ENCODE measurements at places on chromosomes 13 and 19. TPM values are rescaled to one million over a fixed set of nuclear protein-coding genes. Genes with fewer than 3 reads are reported as not detected.

The ANKRD10 gene
- 129 TPM for total RNA-seq

The LYPD5 gene
- not detected for total RNA-seq

The SIAH3 gene
- 0.61 TPM for total RNA-seq

The DAND5 gene
- total RNA-seq: not detected

The CNN1 gene
- total RNA-seq: not detected

The ZNF43 gene
- 20.5 TPM for total RNA-seq

DNA sequence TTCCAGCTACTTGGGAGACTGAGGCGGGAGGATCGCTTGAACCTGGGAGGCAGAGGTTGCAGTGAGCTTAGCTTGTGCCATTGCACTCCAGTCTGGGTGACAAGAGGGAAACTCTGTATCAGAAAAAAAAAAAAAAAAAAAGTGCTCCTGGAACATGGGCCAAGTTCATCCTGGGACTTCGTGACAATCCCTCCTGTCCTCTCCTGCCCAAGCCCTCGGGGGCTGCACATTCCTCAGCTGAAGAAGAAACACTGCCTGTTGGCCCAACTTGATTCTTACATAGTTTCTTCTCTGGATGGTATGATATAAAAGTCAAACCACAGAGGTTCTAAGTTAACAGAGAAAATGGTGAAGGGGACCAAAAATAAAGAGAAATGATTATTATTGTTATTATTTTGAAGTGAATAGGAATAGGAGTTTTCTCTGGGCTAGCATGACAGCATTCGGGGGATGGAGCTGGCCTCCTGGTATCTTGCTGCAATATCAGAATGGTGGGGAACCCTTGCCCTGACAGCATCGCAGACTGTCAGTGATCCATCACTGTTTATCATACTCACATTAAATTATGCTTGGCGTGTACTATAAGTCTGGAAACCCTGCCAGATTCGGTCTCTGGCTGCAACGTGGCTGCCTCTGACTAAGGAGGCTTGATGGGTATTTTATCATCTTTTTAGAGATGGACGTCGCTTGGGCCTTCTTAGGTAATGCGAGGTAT lies 113.7 kb upstream of the OXGR1 start:
- H3K4me3 ChIP-seq: no peak overlapping the region
- no peaks in the 10 kb centered on the region for H3K36me3 ChIP-seq
- no peaks in the 10 kb centered on the region for H3K27me3 ChIP-seq
- no peak for DNase-seq
- no peak overlapping the region for H3K27ac ChIP-seq
- H3K4me1 ChIP-seq: peaks cover 3% of the 10 kb centered on the region

DNA sequence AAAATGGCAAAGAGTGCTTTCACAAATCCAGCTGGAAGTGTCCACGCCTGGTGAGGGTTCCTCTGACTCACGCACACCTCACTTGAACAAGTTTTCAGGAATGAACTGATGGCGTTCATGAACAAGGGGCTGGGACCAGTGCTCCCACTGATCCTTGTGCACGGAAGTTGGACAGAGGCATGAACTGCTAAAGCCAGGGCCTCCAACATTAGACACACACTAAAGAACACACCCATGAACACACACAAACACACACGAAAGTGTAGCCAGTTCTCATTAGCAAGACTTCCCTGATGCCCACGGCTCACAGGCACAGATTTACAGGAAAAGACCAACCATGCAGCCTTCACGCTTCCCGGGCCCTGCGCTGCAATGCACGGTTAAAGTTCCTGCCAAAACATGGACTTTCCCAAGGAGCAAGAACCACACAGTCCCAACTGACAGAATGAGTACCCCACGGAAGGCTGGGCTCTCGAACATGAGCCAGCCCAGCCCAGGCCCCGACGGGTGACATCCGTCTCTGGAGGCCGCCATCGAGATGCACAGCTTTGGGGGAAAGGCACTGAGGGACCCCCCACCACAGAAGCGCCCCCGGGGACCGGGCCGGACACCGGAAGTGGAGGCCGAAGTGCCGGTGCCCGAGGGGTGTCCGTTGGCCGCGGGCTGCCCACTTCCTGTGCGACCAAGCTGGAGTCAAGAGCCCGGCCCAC lies 808 bp downstream of the DNMT1 start:
- peaks cover 20% of the 10 kb centered on the region for H3K4me1 ChIP-seq
- H3K4me3 ChIP-seq: peak overlapping the region; percentile 88
- peak overlapping the region; percentile 81 for H3K27ac ChIP-seq
- H3K27me3 ChIP-seq: no peaks in the 10 kb centered on the region
- H3K36me3 ChIP-seq: peaks cover 16% of the 10 kb centered on the region
- no peak for DNase-seq

GRCh38 chr13:40283666-40284065 lies 382.8 kb downstream of the FOXO1 start:
- H3K4me1 ChIP-seq: no peaks in the 10 kb centered on the region
- H3K27ac ChIP-seq: no peak overlapping the region
- H3K4me3 ChIP-seq: no peak overlapping the region
- H3K36me3 ChIP-seq: no peaks in the 10 kb centered on the region
- DNase-seq: no peak

DNA sequence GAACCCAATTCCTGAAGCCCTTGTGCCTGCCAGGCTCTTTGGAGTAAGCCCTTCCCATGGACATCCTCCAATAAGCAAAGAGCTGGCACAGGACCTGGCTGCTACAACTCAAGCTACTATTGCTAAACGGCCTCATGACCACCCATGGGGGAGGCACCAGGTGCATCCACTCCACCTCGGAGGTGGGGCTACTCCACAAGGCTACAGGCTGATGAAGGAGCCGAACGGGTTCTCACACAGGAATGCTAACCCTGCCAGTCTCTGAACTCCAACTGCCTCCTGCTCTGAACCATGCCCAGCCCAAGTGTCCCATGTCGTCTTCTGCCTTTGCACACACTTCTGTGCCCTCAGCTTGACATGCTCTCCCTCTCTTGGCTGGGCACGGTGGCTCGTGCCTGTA lies 10.0 kb downstream of the SYMPK start:
- H3K27ac ChIP-seq: no peak overlapping the region
- peaks cover 76% of the 10 kb centered on the region for H3K36me3 ChIP-seq
- H3K27me3 ChIP-seq: no peaks in the 10 kb centered on the region
- no peak for DNase-seq

DNA sequence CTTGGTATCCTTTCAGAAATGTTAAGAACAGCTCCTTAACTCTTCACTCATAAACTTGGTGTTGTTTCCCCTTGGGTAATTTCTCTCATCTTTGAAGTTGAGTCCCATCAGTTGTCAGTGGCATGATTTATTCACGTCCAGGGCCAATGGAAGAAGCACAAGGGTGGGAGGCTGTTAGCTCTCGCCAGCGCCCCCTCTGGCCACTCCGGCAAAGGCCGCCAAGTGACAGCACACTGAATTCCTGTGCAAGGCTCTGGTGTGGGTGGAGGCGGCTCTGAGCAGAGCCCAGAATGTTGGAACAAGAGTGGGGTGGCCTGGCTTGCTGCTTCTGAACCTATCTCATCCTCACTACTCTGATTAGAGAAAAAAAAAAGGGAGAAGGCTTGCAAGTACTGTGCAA lies 13.1 kb upstream of the MEDAG start:
- no peak for DNase-seq
- H3K27me3 ChIP-seq: no peaks in the 10 kb centered on the region
- H3K27ac ChIP-seq: no peak overlapping the region
- no peaks in the 10 kb centered on the region for H3K36me3 ChIP-seq

DNA sequence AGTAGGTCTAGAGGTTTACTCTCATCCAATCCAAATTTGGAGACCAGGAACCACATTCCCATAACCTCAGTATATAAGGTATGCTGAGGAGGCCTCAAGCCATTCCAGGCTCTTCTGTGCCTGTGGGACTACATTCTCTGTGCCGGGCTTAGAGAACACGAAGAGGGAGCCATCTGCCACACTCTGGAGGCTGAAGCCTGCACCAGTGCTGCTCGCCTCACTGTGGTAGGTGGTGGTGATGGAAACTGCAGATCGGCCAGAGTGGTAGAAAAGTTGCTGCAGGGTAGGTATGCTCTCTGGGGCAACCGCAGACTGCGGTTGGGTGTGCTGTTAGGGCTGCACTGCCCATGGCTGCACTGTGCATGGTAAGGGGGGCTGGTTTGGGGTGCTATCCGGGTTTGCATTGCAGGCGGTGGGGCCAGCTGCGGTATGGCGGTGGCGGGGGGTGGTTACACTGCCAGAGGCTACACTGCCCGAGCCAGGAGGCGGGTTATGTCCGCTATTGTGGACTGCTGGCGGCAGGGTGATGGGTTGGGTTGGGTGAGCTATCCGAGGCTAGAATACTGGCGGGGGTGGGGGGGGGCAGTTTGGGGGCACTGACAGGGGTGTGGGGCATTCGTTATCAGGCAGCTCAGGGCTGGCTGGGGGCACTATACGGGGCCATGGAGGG lies 145.0 kb downstream of the TNFRSF19 start:
- H3K4me3 ChIP-seq: no peak overlapping the region
- H3K4me1 ChIP-seq: no peaks in the 10 kb centered on the region
- H3K36me3 ChIP-seq: no peaks in the 10 kb centered on the region
- no peak overlapping the region for H3K27ac ChIP-seq
- DNase-seq: no peak

DNA sequence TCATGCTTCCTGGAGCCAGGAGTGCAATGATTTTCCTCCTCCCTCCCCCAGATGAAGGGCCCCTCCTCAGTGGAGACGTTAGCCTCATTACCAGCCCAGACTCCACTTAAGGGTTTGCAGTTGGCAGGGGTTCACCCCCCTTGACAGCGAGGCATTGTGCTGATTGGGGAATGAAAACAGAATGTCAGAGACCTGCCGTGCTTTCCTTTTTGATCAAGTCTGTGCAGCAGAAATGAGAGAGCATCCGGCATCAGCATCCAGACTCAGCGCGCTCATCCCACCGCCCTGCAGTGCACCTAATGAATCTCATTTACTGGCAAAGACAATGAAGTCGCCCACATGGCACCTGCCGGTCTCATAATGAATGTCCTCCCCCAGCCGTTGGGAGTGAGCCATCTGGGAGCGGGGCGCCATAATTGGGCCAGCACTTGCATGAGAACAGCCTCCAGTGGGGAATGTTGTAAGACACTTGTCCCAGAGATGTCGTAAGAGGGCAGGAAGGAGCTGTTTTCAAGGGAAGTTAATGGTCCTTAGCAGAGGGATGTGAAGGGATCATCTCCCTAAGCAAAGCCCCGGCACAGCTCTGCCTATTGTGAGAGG lies 98.3 kb upstream of the UQCRFS1 start:
- no peaks in the 10 kb centered on the region for H3K27me3 ChIP-seq
- H3K4me1 ChIP-seq: no peaks in the 10 kb centered on the region
- no peaks in the 10 kb centered on the region for H3K36me3 ChIP-seq
- no peak for DNase-seq

DNA sequence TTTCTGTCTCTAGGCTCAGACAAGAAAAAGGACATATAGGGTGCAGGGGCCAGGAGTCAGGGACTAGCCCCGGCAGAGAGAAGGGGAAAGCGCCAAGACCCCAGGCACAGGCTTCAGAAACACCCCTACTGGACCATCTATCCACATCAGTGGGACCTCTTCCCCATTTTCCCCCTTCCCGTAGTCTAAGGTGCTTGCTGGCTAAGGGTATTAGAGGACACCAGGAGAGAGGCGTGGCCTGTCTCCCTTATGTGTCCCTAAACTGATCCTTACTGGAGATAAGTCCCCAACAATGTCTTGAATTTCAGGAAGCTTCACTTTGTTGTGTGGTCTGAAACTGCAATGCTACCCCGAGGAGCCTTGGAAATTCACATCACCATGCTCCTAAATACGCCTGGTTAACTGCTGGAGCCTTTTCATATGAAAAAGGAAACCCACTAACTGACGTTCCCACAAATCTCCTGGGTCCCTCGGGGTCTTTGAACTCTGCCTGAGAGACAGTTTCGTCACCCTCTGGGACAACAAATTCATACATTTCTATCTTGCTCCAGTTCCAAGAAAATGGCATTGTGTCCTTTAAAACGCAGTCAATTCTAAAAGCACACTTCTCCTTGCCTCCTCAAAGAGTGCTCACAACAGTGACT lies 197.7 kb downstream of the COL4A1 start:
- no peaks in the 10 kb centered on the region for H3K27me3 ChIP-seq
- no peak overlapping the region for H3K27ac ChIP-seq
- no peak for DNase-seq
- no peaks in the 10 kb centered on the region for H3K36me3 ChIP-seq
- no peaks in the 10 kb centered on the region for H3K4me1 ChIP-seq
- H3K4me3 ChIP-seq: no peak overlapping the region

DNA sequence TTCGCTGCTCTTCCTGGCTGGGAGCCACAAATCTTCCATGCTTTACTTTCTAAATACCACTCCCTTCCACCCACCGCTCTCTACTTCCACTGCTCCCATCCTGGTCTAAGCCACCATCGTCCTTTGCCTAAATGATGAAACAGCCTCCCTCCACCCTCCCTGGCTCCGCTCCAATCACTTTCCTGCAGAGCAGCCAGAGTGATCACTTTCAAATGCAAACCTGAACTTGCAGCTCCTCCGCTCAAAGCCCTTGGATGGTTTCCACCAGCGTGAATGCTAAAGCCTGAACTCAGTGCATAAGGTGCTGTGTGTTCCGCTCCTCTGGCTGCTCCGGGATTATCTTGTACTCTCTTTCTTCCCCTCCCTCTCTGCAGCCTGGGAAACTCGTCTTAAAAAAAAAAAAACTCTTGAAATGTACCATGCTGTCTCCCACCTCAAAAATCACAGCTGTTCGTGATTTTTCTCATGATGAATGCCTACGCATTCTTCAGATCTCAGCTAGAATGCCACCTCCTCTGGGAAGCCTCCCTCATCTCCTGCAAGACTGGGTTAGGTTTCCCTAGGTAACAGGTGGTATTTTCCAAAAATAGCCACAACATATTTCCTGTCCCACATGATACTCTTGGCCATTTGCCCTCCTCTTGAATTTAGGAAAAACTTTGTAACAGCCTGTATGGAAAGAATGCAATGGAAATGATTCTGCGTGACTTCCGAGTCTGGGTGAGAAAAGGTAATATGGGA lies 3.7 kb upstream of the SIN3B start:
- no peaks in the 10 kb centered on the region for H3K36me3 ChIP-seq
- H3K4me3 ChIP-seq: peak overlapping the region; percentile 2
- H3K27me3 ChIP-seq: no peaks in the 10 kb centered on the region
- H3K27ac ChIP-seq: no peak overlapping the region

DNA sequence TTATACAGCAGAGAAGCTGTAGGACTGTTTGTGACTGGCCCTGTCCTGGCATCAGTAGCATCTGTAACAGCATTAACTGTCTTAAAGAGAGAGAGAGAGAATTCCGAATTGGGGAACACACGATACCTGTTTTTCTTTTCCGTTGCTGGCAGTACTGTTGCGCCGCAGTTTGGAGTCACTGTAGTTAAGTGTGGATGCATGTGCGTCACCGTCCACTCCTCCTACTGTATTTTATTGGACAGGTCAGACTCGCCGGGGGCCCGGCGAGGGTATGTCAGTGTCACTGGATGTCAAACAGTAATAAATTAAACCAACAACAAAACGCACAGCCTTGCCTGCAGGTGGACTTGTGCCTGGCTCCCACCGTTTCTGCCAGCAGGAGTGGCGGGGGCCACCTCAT lies 27.3 kb upstream of the LDLR start:
- no peak overlapping the region for H3K27ac ChIP-seq
- H3K36me3 ChIP-seq: no peaks in the 10 kb centered on the region
- no peak for DNase-seq

DNA sequence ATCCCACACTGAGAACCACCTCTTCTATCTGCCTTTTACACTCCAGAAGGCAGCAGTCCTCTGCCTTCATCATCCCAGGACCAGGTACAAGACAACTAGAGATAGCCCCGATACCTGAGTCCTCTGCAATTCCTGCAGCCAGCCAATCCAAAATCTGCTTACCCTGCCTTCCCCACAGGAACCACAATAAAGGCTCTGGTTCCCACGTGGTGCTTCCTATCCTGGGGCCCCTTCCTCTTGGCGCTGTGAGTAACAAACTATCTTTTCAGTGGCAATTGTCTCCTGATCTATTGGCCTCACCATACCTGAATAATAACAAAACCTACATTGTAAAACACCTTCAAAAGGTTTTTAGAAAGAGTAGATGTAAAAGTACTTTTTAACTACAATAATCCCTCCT lies 63.1 kb downstream of the ZDHHC20 start:
- peak; percentile 45 for DNase-seq
- H3K4me3 ChIP-seq: peak overlapping the region; percentile 23
- H3K4me1 ChIP-seq: peaks cover 15% of the 10 kb centered on the region
